ENCODE measurements at places on chromosomes 3 and 15.

GRCh38 chr3:143380449-143380848 lies 260.9 kb downstream of the CHST2 start:
- no peak for DNase-seq

DNA sequence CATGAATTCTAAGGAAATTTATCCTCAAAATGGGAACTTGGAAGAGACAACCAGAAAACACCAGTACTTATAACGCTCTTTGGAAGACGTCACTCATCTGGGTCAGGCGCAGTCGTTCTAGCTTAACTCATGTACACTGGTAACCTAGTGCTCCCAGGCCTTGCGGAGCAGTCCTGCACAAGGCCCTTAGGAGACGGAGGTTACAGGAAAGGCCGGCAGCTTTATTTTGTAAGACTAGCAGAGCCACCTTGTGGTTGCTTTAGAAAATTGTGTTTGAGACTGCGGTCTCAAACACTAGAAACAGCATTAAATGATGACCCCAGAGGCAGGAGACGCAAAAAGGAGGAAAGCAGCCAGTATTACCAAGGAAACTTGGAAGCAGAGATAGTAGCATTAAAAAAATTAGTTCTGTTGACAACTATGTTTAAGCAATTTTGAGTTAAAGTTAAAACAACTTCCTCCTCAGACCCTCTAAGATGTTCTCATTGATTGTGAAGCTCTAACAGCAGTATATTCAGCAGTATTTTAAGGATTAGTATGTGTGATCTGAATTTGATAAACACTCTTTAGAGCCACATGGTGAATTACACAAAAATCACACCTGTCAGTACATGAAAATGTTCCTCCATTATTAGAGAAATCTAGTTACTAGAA lies 141.9 kb upstream of the C2CD4B start:
- DNase-seq, result no peak

DNA sequence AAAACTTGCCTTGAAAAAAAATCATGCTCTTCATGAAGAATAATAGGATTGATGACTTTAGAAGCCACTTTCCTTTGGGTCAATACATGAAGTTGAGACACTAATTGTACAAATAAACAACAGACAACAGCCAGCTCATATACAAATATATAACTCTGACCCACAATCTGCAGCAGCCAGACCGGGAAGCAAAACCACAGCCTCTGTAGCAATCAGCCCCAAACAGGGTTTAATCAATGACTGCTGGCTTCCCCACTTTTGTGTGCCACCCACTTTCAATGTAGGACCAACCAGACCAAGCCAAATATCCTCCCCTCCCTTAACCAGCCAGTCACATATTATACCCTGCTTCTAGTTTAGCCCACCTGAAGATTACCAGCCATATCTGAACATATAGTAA lies 39.0 kb downstream of the IFT57 start:
- DNase-seq, result no peak

DNA sequence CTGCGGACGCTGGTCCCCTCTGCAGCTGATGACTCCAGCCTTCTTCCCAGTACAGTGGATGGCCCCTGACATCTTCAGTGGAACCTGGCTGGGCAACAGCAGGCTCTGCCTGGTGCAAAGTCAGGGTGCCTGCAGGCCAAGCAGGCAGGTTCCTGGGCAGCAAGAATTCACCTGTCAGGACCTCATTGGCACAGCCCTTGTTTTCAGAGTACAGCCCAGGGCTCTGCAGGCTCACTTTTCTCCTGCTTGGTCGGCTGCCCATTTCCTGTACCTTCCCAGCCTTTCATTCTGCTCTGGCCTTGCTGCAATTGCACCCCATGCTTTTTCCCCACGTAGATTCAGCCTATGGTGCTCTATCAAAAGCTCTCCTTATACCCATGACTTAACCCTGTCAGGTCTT lies 56.0 kb downstream of the LRTM1 start:
- DNase-seq, result no peak

DNA sequence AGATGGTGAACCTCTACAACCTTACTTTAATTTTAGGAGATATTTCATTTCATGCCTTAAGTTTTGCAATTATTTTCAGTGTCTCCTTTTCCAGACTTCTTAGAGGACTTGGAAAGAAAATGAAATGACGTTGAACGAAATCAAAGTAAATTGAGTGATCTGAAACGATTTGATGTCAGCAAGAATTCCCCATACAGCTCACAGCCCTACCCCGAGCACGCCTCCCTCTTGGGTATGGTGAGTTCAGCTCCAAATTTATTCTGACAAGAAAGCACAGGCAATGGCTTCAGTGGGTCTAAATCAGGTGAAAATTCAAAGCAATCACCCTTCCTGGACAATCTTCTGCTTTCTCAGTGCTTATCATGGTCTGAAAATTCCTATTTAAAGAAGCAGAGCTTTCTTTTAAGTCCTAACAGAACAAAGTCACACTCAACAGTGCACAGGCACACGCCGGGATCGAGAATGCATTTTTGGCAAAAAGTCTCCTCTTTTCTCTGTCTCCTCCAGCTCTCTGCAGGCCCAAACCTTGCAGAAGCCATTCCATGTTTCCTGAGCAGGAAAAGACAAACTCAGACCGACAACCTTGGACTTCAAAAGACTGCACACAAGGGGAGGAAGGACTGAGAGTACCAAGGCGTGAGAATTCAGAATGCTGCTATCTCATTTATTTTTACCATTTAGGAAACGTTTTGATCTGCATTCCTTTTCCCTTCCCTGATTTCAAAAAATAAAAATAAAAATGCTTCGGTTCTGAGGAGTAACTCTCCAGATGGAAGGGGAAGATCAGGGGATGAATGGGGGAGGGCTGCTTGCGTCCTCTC lies 72.0 kb downstream of the CCNL1 start:
- DNase-seq, result no peak

DNA sequence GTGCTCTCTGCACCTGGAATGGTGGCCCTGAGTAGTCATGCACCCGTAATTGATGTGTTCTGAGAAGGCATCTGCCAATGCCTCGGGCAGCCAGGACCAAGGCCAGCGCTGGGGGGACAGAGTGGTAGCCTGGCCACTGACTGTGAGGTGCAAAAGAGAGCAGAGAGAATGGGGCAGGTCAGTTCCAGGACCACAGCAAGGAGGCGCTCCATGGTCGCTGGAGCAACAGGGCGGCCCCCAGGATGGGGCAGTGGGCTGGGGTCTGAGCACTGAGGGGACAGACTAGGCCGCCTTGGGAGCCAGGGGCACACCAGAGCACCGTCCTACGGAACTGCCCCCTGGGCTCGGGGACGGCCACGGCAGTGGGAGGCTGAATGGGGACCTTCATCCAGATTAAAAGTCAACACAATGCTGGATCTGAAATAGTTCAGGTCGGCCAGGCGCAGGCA lies 48.3 kb upstream of the IQSEC1 start:
- no peak for DNase-seq

- no peak for DNase-seq
These were observed 44.1 kb upstream of the KBTBD8 start for GRCh38 chr3:66953934-66954445.

GRCh38 chr3:15531346-15531745 lies 9.8 kb upstream of the COLQ start:
- no peak for DNase-seq

DNA sequence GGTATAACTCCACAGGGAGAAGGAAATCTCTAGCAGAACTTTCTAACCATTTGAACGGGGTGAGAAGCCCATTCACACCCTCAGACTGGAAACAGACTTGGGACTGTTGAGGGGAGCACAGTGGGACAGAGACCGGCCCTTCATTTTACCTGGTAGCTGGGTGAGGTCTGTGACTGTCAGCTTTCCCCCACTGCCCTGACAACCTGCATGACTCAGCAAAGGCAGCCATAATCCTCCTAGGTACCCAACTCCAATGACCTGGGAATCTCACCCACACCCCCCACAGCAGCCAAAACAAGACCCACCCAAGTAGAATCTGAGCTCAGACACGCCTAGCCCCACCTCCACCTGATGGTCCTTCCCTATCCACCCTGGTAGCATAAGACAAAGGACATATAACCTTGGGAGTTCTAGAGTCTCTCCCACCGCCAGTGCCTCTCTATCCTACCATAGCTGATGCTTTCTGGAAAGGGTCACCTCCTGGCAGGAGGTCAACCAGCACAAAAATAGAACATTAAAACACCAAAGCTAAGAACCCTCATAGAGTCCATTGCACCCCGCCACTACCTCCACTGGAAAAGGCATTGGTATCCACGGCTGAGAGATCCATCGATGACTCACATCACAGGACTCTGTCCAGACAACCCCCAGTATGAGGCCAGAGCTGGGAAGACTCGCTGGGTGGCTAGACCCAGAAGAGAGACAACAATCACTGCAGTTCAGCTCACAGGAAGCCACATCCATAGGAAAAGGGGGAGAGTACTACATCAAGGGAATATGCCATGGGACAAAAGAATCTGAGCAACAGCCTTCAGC lies 28.0 kb downstream of the SENP7 start:
- no peak for DNase-seq

DNA sequence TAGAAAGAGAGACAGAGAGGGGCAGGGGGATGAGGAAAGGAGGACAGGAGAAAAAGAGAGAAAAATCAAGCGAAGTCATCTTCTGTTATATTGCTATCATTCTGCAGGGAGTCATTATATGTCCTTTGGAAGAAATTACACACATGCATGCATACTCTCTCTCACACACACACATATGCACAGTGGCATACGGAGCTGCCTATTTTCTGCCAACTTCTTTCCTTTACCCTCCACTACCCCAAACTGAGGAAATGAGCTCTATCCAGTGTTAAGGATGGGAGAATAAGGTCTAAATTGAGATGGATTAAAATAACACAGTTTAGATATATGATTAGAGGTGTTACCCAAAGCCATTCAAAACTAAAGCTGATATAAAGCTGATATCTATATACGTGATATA lies 48.8 kb downstream of the PDZRN3 start:
- no peak for DNase-seq

- no peak for DNase-seq
These were observed 434.0 kb downstream of the EPHB1 start for GRCh38 chr3:135229018-135229495.

DNA sequence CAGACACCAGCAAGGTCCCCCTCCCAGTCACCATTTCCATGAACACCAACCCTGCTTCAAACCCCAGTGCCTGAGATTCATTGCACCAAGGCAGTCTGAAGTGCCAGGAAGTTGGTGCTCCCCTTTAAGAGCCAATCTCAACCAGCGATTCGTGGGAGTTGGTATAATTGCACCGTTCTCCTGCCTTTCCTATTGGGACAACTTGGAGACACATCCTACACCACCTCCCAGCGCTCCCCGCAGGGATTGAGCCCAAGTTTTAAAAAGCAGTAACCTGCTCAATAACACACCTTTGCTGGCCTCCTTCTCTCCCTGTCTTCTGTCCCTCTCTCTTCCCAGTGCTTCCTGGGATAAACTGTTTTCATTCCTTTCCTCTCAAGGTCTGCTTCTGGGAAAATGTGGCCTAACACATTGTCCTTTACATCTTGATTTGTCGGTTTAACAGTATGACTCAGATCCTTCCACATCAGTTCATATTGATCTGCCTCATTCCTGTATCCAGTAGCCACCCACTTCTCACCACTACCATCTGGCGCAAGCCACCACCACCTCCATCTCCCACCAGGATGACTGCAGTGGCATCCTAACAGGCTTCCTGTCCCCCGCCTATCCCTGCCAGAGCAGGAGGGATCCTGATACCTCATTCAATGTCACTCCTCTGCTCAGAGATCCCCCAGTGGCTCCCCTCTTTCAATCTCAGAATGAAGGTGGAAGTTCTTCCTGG lies 37.8 kb upstream of the HRH1 start:
- no peak for DNase-seq

DNA sequence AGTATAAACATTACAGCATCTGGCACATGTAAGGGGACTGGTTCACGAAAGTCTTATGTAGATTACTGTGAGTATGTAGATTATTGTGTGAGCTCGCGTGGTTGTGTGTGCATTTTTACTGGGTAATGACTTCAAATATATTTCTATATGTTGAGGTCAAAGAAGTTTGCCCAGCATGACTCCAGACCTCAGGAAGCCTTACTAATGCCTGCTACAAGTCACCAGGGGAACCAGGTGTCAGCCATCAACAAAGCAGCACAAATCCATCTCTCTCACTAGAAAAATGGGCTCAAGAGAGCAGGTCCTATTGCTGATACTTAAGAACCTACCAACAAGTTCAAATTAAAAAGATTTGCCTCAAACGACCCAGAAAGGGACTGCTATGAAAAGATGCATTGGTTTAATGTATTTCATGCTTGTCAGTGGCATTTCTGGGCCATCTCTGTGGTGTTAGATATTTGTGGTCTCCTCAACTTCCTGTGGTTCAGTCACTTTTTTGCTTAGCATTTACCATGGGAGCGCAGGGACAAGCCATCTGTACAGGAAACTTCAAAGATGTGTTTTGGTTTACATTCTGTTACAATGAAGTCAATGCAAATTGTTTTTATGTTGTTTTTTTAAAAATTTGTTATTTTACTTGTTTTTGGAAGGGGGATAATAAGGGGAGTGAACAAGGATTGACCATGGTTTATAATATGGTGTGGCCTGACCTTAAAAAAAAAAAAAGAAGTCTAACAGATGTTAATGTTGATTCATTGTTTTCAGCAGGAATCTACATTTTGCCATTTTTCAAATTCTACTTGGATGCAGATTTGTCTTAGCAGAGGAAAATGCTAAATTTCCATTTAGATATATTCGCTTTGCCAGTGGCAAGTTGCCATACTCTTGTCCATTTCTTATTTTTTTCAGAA lies 172.1 kb upstream of the ADAMTS9 start:
- no peak for DNase-seq

- DNase-seq, result no peak
These were observed 304.2 kb upstream of the CTNNB1 start for GRCh38 chr3:40895109-40895508.

GRCh38 chr15:77915261-77915960 lies 162.1 kb downstream of the TBC1D2B start:
- DNase-seq, result no peak

- DNase-seq, result no peak
These were observed 182.1 kb downstream of the CLSTN2 start for GRCh38 chr3:140117096-140117526.

DNA sequence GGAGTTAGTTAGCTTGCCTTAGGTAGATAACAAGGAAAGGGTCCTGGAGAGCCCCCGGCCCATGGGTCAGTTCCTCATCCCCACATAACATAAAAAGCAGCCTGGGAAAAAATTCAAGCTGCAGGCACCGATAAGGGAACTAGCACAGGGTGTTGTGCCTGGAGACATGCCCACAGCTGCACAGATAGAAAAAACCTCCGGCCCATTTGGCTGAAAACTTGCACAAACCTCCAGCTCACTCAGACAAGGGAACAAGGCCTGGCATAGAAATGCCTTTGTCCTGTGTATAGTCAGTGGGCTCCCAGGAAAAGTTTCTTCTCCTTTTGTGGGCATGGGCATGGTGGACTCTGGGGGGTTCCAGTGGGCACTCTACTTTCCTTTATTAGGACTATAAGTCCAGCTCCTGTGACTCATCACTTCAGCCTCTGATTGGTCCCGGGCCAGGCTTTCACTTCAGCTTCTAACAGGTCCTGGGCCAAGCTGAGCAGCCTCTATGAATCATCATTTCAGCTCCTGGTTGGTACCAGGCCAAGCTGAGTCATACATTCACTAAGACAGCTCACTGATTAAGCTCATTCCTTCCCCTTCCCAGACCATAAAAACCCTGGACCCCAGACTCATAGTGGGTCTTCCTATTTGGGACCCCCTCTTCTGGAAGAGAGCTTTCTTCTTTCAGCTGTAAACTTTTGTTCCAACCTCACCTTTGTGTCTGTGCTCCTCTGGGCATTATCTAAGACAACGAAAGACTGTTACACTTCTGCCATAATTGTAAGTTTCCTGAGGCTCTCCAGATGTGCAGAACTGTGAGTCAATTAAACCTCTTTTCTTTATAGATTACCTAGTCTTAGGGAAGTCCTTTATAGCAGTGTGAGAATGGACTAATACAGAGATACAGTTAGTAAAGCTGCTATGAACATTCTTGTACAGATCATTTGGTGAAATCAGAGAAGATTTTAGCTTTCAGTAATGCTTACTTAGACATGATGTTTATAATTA lies 348.0 kb upstream of the DPPA4 start:
- DNase-seq, result no peak

All from GM06990 (cell line).